Right renal pelvis (tissue), 4 donors: ENCODE measurements at places on chromosomes 1 and 21.

GRCh38 chr1:232221802-232222499 lies 408.0 kb downstream of the SIPA1L2 start:
- DNase-seq, result no peak

DNA sequence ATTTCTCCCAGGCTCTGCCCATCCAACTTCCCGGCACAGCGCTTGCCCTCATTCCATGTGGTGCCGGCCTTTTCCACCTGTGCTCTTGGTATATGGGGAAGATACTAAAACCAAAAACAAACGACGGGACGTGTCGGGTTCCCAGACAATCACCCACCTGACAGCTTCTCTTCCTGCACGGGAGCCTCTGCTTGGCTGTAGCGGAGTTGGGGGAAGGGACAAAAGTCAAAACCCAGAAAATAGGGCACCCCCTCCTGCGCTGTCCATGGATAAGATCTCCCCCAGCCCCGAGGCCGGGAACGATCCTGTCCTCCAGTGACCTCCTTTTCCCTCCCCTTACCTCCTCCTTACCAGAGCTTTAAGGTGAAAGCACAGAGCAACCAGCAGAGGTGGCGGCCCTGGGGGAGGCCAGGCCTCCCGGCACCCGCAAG lies 640 bp downstream of the JTB start:
- DNase-seq, result no peak

DNA sequence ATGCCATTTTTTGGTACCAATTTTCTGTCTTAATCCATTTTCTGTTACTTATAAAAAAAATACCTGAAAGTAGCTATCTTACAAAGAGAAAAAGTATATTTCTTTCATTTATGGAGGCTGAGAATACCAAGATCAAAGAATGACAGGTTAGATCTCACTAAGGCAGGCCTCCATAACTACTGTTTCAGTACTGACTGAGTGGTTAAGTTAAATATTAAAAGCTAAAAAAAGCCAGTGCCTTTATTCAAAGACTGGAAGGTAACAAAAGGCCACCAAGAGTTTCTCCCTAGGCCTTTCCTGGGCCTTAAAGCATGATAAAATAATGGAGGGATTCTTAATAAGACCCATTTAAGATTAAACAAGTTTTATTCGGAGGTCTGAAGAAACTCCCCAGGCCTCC lies 687.7 kb upstream of the ADGRL4 start:
- no peak for DNase-seq

DNA sequence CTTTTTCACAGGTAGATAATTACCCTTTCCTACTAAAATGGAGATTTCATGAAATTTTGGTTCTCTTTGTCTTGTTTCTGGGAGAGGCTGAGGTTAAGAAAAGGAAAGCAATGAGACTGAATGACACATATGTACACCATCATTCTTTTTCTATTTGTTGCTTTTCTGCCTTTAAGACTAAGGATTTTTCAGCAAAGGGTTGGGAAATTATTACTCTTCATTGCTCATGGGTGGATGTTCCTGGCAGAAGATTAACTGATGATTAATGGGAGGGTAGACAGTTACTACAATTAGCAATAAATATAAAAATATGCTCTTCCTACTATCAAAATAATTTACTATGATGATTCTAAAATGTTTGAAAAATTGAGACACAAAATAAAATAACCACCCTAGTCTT lies 316.5 kb upstream of the USP24 start:
- DNase-seq, result no peak

DNA sequence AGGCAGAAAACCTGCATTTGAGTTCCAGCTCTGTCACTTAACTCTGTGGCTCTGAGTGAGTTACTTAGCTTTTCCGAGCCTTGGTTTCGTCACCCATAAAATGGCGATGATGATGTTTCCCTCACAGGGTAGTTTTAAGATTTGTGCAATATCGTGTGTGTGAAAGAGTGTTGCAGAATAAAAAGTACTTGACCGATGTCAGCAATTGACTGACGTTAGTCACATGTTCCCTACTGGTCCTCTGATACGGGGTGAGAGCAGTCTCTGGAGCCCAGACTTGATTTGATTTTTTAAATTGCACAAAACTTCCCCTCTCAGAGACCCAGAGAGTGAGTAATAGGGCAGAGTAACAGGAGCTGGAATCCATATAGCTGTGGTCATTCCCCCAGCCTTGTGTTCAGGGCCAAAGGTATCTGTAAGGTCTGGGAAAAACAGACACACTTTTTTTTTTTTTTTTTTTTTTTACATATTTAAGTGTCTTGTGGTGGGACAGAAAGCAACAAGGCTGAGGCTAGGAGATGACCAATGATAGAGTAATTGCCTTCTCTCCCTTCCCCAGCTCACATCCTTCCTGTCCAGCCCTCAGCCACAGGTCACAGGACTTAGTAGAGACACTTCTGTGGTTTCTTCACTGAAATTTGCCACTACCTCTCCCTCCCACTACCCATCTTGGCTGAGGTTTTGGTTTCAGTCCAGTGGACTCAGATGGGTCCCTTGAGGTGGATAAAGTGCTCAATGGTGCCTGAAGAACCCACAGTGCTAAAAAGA lies 2.0 kb downstream of the FCER1G start:
- DNase-seq, result no peak

DNA sequence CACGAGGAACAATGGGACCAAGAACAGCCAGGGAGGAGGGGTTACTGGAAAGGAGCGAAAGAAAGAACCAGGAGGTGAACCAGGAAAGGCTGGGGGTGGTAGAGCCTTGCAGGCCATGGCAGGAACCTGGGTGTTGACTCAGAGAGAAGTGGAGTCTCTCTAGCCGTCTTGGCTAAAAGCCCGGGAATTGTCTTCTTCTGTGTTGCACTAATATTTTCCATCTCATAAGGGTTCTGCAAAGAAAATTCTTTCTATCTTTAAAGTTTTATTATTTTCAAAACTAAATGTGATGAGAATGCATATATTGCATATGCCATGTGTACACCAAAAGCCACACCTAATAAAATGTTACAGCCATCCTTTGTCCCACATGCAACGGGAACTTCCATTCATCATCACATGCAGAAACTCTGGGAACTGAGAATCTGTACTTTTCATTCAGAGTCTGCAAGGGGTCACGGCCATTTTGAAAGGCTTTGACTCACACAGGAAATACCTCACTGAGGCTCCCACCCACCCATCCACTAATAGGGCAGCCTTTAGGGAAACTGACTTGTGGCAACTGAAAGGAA lies 38.0 kb downstream of the ERG start:
- no peak for DNase-seq

DNA sequence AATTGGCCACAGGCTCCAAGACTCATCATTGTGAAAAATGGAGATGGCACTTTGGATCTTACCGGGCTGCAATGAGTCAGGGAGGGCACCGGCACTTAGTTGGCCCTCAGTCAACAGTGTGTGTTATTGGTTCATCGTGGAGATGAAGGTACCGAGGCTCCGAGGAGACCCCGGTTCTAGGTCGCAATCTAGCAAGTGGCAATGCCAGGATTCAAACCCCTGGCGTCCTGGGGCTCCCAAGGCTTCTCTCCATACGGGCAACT lies 49.0 kb upstream of the ACOT11 start:
- DNase-seq, result no peak

- DNase-seq, result no peak
These were observed 121.7 kb upstream of the FOXD3 start for GRCh38 chr1:63200676-63201075.

DNA sequence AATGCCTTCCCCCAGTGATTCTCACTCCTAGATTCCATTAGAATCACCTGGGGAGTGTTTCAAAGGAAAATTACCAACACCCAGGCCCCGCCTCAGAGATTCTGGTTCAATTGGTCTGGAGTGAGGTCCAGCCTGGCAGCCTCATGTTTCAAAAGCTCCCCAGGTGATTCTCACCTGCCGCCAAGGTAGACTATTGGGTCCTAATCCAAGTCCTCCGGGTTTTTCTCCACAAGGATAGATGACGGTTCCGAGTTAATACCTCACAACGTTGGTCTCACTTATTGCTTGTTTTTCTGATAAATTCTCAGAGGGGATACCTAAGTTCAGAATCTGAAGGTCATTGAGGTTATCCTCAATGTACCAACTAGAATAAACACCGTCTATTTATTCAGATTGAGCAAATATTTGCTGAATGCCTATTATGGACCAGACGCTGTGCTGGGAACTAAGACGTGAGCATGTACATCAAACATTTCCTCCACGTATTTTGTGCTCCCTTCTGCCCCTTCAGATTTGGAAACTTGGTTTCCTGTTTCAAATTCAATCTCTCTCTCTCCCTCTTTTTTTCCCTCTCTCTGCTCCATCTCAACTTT lies 97.5 kb downstream of the SEC16B start:
- DNase-seq, result no peak
